ENCODE measurements at places on chromosomes 12 and 14. TPM values are rescaled to one million over a fixed set of nuclear protein-coding genes. Genes with fewer than 3 reads are reported as not detected.

DNA sequence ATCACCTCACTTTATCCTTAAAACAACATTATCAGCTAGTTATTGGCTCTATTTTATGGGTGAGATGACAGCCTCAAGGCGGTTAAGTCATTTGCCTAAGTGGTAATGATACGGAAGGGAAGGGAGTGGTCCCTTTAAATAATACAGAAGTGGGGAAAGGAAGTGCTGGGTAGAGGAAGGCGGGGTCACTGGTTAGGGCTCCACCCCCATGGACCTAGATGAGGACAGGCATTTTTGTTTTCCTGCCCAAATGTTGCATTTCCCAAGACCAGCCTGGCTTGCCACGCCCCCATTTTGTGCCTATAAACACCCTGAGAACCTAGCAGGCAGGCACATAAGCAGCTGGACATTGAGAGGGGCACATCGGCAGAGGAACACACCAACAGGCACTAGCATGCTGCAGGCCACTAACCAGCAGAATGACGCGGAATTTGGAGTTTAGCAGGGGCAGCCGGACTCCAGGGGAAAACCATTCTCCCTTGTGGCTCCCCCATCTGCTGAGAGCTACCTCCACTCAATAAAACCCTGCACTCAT lies 100.9 kb downstream of the EPS8 start:
- no peak for DNase-seq

DNA sequence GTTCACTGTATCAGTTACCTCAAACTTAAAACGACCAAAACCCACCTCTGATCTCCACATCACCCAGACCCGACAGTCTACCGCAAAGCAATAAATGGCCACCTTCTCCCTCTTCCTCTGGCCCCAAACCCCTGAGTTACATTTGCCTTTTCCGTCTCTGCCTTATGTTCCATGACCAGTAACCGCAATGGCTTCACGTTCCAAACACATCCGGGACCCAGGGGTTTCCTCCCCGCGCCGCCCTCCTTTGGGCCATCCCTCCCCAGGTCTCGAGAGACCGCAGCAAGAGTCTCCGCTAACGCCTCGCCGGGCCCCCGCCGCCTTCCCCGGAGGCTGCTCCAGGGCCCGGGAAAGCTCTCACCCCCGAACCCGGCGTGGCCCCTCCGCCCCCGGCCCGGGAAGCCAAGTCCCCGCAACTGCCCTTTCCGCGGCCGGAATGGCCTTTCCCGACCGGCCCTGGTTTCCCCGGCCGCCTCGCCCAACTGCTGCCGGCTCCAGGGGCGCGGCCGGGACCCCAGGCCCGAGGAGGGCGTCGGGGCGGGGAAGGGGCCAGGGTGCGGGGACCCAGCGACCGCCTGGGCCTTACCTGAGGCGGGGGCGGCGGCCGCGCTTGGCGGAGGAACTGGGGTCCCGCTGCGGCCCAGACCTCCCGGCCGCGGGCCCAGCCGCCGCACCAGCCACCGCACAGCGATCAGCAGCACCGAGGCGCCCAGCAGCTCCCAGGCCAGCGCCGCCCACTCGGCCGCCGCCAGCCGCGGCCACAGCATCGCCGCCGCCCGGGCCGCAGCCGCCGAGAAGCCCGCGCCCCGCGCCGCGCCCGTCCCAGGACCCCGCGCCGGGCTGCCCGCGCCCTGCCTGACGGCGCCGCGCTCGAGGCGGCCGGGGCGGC lies at the start of gene ANKLE2:
Gene ANKLE2, minus strand, starts transcription at position 801 of the 889 bp plus-strand sequence. Its CDS starts 34 bp downstream, at position 767.
- DNase-seq: no peak

The OTX2 gene
- total RNA-seq: not detected

The KLHL42 gene
- 30.0 TPM for total RNA-seq

GRCh38 chr12:82638324-82638723 lies 48.4 kb upstream of the TMTC2 start:
- DNase-seq: no peak

- no peak for DNase-seq
Observed at GRCh38 chr14:96861568-96862310, 64.6 kb downstream of the VRK1 start.

The RFX4 gene
- total RNA-seq: not detected

DNA sequence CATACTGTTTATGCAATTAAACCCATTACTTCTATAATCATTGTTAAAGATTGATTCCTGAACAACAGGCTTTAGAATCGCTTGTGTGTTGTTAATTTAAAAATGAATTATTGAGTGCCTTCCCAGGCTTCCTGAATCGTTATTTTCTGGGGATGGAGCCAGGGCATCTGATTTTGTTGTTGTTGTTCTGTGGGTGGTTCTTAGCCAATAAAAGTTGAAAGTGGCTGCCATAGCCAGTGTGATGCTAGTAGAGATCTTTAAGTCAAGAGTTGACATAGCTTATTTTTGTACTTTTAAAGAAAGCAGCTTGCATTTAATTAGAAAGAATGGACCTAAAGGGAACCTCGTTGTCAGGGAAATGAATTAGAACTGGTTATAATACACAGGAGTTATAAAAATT lies 6.4 kb downstream of the GOLGA5 start:
- no peak for DNase-seq

DNA sequence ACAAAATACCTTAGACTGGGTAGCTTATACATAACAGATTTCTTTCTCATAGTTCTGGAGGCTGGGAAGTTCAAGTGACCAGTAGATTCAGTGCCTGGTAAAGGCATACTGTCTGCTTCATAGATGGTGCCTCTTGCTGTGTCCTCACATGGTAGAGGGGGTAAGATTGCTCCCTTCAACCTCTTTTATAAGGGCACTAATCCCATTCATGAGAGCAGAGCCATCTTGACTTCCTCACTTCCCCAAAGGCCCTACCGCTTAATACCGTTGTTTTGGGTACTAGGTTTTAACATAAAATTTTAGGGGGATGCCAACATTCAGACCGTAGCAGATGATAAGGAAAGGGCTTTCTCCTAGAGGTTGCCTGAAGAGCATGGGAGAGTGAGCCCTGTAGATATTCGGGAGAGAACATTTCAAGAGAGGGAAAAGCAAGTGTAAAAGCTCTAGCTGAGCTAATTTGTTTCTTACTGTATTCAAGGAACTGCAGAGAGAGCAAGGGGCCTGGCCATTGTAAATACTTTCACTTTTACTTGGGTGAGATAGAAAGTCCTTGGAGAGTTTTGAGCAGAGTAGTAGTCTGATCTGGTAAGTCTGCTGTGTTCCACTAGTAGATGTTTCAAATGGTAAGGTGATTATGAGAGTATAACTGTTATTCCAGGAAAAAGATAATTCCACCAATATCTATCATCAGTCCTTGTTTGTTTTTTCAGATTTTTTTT lies 27.3 kb downstream of the FRS2 start:
- no peak for DNase-seq

All from vagina (tissue), 2 donors.